ENCODE measurements at places on chromosomes 16 and 17.

- no peak for DNase-seq
These were observed 53.0 kb downstream of the SF3B3 start for GRCh38 chr16:70576431-70577255.

DNA sequence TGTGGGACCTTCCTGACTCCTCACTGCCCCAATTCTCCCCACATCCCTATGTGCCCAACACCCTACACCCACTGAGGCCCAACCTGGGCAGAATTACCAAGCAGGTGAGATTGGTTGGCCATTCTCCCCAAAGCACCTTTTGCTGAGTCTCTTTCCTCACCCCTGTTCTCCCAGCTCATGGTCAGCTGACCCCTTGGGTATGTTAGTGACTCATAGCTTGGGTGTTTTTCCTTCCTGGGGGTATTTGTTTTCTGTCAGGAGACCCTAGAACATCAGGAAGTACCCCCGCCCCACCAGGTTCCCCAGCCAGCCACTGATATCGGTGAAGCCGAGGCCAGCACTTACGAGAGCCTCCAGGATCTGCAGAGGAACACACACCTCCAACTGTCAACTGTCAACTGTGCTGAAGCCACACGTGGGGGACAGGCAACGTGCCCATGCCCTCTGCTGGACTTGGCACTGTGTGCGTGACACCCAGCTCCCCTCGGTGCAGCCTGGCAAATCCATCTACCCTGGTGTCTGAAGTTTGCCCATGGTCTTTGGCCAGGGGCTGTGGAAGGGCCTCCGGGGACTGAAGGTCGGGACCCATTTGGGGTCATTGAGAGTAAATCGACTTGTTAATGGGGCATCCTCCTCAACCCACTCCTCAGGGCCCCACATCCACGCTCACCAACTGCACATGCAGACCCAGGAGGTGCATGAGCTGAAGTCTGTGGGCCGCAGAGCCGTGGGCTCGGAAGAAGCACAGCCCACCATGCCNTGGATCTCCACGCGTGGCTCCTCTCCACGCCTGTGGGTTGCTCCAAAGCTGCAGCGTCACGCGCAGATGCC, 53.1 kb downstream of the METRNL start:
- DNase-seq = no peak

- DNase-seq = no peak
These were observed 9.6 kb upstream of the MINK1 start for GRCh38 chr17:4823373-4824089.

- no peak for DNase-seq
These were observed 10.0 kb downstream of the SNN start for GRCh38 chr16:11677959-11678881.

DNA sequence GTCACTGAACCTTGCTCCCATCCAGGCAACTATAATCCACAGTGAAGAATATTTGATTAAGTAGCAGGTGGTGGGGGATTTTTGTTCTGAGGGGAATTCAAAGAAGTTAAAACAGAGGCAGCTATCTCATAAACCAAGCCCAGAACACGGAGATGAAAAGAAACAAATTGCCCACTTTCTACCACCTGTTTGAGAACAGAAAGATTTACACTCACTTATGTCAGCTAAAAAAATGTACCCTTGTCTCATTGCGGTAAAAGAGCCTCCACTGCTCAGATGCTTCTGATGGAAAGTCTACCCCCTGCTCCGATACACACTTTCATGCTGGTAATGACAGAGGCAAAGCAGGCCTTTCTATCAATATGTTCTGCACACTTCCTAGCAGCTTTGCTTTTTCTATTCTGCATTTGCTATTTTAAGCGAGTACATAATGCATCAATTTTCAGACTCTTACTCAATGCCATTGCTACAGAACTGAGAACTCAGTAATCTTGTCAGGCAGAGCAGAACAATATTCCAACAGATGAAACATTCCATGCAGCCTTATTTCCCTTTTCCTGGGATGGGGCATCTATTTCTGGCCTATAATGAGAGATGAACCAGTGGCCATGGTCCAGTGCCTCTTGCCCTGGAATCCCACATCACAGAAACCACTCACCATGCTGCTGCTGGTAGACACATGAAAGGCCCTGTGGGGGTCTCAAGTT, 29.0 kb downstream of the CDK5R1 start:
- no peak for DNase-seq

- DNase-seq = no peak
These were observed 214.4 kb downstream of the C16orf78 start for GRCh38 chr16:49588026-49588425.

- DNase-seq = no peak
These were observed 38.8 kb downstream of the MRC2 start for GRCh38 chr17:62666061-62666800.

- DNase-seq = no peak
These were observed 3.5 kb upstream of the CDH11 start for GRCh38 chr16:65125322-65125721.

- no peak for DNase-seq
These were observed 219.0 kb downstream of the KCNJ2 start for GRCh38 chr17:70388326-70388725.

DNA sequence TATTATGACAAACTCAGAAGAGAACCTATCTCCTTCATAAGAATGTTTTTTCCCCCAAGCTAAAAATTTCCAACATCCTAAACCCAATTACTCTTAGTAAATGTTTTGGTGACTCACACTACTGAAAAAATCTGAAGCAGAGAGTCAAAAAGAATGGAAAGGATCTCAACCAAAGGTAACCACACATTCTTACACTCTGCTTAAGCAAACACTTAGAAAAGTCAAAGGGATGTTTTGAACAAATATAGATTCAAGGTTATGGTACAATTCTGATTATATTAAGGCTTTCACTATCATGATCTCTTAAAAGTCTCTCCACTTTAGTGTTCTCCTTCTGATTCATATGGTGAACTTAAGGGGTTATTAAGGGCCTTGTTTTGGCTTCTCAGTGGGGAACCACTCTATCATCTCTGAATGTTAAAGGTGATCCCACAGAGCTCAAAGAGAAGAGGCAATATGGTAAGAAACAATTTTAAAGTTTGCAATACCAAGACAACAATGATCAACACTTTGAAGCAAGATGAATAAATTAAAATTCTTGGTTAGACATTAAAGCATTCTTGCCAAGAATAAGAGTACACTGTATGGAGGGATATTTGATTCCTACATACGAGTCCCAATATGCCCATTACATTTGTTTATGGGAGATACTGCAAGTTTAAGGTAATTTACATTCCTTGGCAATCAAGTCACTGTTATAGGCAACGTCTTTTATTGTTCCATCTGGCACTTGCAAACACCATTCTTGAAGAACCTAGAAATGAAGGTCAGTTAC, 69.2 kb downstream of the CDC27 start:
- no peak for DNase-seq

DNA sequence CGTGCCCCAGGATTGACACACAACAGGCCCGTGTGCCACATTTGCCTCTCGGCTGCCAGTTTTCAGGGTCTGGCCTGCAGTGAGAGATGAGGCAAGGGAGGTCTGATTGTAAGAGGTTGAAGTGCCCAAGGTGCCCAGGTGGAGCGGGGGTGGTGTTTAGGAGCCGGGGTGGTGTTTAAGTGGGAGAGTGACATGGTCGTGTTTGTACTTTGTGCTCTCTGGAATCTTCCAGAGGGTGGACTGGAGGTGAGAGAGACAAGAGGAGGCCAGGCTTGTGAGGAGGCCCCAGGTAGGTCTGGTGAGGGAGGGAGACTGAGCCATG, 10.5 kb downstream of the SLC5A10 start:
- no peak for DNase-seq

DNA sequence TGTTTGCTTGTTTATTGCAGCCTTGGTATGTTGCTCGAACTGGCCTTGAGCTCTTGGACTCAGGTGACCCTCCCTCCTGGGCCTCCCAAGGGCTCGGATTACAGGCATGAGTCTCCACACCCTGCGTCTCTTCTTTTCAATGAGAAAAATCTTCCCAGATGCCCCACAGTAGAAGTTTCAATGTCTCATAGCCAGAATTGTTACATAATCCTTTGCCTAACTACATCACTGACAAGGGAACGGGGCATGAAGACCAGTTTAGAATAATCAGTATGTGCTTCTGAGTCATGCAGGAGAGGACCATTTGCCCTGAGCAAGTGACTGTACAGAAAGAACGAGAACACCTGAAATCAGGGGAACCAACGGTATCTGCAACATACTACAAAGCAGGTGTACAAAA, 61.9 kb upstream of the RBBP6 start:
- no peak for DNase-seq
